Fibroblast of lung (primary cell): ENCODE measurements at places on chromosomes 13 and 19.

GRCh38 chr19:44570984-44571684 lies 41.7 kb upstream of the CEACAM20 start:
- DNase-seq = peak; percentile 63

DNA sequence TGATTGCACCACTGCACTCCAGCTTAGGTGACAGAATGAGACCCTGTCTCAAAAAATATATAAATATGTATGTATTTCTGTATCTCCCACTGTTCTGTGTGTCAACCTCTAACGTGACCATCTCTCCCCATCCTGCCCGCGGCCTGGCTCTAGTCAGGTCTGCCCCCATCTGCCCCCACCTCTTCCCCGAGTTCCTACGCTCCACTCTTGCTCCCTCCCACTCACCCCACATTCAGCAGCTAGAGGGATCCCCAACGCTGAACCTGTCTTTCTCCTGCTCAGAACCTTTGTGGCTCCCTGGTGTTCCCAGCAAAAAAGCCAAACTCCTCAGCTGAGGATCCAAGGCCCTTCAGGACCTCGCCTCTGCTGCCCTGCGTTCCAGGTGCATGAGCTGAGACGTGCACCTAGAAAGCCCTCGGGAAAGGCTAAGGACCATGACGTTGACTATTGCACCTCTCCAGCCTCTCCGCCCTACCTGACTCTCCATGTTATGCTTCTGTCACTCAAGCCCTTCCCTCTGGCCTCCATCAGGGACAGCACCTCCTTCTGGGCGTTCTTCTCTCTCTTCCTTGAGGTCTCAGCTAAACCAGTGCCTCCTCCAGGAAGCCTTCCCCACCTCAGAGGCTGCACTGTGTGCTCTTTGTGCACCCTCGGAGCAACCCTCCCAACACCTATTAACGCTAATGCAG lies 18.1 kb downstream of the AKT2 start:
- no peak for DNase-seq

DNA sequence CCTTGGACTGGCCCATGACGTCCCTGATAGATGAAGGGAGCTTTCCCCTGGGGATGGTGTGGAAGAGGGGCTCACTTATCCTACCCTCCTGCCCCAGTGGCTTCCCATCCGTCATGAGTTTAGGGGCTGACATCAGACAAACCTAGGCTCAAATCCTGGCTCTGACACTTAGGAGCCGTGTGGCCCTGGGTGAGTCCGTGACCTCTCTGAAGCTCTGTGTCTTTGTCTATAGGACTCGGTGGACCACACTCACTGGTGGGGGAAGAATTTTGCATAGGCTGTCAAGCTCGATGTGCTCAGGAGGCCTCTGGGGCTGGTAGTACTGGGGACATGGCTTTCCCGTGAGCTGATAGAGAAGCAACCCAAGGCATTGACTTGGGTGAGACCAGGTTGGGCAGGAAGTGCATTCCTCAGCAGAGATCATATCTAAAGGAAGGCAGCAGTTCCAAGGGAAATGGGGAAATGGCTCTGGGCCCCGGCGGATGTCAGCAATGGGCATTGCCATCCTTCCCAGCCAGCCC lies 17.4 kb upstream of the AP1M2 start:
- DNase-seq = no peak

DNA sequence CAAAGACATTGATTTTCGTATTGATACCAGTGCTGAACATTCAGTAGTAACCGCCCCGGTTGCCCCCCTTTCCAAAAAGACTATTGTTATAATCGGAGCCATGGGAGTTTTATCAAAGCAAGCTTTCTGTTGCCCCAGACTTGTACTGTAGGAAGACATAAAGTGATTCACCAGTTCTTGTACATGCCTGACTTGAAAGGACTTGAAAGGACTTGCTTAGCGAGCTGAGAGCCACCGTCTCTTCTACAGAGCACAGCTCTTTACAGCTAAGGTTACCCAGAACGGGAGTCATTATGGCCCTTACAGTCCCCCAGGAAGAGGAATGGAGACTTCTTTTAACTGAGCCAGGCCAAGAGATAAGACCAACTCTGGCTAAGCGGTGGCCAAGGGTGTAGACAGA lies 5.1 kb downstream of the ZNF816 start:
- no peak for DNase-seq

DNA sequence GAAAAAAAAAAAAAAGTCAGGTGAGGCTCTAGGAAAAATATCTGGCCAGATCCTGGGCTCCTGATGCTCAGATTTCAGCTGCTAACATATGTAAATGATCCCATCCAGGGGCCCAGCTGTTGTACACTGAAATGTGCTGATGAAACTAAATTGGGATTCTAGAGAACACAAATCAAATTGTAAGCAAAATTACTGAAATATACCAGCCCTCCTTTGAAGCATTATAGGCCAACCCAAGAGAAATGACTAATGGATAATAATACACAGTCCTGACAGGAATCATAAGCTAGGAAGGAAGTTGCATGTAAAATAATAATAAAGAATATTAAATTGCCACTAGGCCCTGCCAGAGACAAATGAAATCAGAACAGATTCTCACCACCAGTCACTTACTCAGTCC lies 17.8 kb downstream of the KCTD12 start:
- peak; percentile 47 for DNase-seq

DNA sequence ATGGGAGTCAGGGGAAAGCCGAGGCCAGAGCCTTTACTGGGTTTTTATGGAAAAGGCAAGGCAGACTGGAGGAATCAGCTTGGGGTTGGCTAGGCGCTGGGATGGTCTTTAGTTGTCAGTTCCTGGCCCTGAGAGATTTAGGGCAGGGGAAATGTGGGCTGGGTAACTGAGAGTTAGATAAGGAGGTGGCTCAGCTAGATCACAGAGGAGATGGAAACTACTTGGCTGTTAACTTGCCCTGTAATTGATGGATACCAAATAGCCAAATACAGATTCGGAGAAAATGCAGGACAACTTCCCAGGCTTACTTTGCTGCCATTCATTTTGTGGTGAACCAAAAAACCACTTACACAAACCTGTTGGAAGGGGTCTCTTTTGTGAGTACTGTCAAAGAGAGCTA lies 54.0 kb downstream of the LRCH1 start:
- no peak for DNase-seq

DNA sequence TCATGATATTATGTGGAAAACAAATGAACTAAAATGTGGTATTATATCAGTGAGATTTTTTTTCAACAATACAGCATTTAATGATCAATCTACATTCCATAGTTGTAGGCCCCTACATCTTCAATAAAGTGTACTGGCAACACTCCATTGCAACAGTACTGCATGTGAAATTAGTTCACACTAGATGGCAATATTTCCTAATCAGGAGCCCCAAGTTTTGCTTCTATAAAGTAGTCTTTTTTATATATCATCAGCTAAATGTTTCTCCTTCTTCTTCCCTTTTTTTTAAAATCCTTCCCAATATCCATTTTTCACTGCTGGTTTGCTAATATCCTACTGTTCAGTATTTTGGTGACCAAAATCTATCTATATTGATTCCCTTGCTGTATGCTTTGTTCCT lies 528.3 kb upstream of the ATXN8OS start:
- no peak for DNase-seq

DNA sequence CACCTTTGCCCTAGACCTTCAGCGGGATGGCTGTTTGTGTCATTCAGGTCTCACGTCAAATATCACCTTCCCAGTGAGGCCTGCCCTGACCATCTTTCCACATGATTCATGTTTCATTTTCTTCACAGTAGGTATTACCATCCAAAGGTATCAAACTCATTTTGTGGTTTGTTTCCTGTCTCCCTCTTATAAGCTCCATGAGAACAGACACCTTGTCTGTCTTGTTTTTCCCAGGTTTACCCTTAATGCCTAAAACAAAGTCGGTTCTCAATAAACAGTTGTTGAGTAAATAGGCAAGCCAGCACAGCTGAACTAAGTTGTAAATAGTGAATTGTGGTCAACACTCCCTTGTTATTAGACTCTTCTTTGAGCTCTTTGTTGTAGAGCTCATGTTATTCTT lies 122.6 kb upstream of the GJB6 start:
- no peak for DNase-seq

GRCh38 chr13:43805681-43806128 lies 18.9 kb upstream of the ENOX1 start:
- no peak for DNase-seq
